Fibroblast of the conjunctiva (primary cell): ENCODE measurements at places on chromosomes 16 and 17.

DNA sequence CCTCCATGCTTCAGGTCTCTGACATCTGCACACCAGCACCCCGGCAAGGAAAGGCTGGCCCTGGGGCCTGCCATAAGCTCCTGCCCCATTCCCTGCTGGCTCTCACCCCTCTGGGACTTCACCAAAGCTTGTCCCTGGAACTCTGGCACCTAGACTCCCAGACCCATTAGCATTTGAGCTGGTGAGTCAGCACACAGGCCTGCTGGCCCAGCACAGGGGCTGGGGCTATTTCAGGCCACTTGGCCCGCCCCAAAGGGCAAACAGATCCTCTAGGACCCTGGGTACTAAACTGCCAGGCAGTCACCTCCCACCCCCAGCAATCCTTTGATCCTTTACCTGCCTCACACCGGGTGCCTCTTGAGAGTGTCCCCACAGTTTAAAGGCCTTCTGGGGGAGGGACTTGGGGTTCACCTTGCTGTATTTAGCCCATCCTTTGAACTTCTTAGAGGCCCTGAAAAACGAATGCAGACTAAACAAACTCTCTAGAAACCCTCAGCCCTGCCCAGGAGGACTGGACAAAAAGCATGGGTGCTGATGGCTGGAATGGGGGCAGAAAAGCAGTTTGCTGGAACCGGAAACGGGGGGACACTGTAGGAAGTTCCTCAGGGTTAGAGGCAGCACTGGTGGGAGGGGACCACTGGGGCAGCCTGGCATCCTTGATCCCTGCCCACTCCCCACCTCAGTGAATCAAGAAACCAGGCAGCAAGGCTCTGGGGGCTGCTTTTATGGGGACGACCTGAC, 3.2 kb upstream of the SAMD14 start:
- no peak for DNase-seq

DNA sequence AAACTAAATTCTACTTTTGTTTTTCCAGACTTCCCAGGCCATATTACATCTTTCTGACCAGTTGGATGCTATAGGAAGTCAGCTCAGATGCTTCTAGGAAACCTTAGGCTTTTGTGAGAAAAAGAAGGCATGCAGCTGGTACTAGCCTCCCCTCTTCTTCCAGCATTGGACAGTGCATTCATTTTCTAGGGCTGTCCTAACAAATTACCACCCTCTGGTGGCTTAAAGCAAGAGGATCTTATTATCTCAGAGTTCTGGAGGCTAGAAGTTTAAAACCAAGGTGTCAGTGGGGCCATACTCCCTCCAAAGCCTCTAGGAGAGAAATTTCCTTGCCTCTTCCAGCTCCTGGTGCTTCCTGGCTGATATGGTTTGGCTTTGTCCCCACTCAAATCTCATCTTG, 467.8 kb downstream of the SLC39A11 start:
- DNase-seq = no peak

GRCh38 chr16:9122969-9123368, 31.5 kb downstream of the HAPSTR1 start:
- no peak for DNase-seq

DNA sequence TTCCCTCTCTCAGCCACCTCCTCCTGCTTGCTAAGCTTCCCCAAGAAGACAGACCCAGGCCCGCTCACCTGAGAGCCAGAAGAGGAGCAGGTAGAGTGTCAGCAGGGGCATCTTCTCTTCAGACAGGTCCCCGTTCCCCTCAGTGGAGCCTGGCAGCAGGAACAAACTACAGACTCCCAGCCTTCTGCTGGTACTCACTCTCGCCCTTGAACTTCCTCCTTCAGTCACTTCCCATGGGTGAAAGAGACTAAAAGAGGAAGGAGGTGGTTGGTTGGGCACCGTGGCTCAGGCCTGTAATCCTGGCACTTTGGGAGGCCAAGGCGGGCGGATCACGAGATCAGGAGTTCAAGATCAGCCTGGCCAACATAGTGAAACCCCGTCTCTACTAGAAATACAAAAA, at the start of gene CD300LF:
TSS of gene CD300LF (minus strand) at position 168 of the 400 bp plus-strand sequence. CDS start at position 111, 57 bp downstream.
- no peak for DNase-seq

DNA sequence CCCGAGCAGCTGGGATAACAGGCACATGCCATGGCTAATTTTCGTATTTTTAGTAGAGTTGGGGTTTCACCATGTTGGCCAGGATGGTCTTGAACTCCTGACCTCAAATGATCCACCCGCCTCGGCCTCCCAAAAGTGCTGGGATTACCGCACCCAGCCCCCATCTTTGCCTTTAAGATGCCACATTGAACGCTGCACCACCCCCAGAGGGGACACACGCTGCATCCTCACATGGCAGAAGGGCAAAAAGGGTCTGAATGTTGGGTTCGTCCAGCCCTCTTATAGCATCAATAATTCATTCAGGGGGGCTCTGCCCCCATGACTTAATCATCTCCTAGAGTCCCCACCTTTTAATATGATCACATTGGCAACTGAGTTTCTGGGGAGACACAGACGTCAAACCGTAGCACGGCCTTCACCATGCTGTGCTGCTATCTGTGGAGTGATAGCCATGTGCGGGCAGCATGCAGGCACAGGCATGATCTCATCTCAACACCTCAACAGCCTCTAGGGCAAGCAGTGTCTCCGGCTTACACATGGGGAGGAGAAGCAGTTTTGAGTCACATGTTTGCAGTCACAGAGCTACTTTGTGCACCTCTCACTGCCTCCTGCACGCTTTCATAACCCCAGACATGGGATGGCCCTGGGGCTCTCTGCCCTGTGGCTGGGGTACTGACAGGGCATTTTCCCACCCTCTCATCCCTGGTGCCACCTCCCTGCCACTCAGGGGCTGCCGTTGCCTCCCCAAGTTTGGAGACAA, 30.0 kb downstream of the IL21R start:
- no peak for DNase-seq

DNA sequence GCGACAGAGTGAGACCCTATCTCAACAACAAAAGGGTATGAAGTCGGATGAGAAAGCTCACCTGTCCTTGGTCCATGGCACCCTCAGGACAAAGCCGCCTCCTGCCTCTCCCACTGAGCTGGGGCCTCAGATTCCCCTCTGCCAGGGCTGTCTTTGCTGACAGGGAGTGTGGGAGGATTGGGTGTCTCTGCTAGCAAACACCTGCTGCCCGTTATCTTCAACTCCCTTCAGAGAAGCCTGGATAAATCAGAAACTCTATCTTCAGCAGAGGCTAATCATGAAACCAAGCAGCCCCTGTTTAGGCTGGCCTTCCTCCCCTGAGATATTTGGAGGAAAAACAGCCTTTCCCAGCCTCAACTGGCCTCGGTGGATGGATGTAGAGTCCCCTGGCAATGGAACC, 36.3 kb upstream of the CDH1 start:
- no peak for DNase-seq

DNA sequence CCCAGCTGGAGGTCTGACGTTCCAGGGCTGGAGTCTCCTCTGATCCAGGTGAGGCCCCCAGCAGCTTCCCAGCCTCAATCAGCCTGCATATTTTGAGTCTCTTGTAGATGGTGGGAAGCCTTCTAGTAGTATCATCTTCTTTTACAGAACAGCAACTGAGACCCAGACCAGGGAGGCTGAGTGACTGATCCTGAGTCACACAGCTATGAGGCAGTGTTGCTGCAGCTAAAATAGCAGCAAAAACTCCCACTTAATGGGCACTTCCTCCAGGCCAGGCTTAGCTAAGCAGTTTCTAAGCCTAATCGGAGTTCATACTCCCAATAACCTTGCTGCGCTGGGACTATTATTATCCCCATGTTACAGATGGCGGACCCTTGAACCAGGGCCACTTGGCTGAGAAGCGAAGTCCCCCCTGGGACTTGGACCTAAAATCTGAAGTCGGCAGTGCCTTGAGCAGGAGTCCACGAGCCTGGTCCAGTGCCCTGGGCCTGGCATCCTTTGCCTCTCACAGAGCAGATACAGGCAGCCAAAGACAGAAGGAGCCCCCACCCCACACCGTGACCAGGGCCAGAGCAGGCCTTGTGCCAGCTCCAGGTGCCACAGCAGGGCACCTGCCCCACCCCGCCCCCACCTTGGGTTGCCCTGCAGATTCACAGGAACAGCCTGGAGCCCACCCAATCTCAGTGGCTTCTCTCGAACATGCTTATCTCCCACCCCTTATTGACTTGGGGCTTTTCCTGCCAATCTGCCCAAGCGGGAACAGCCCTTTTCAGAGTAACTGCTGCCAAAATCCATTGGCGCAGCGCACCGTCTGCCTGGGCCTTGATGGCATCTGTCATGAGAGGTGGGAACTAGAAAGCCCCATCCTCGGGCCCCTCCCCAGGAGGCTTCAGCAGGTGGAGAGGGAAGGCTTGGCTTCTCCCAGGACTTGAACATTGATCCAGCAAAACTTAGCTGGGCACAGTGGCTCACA, 65.1 kb downstream of the SOCS1 start:
- no peak for DNase-seq

- DNase-seq = no peak
Measured at GRCh38 chr17:28878158-28878910, 19.2 kb downstream of the FLOT2 start.

DNA sequence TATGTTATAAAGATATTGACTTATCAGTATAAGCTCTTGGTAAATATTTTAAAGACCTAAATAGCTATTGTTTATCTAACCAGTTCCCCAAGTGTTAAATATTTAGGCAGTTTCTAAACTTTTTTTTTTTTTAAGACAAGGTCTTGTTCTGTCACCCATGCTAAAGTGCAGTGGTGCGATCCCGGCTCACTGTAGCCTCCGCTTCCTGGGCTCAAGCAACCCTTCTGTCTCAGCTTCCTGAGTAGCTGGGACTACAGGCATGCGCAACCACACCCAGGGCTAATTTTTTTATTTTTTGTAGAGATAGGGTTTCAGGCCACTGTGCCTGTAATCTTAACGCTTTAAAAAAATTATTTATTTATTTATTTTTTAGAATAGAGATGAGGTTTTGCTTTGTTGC, 43.5 kb downstream of the SNX29 start:
- DNase-seq = no peak

GRCh38 chr16:54052271-54052670, 234.3 kb downstream of the IRX3 start:
- no peak for DNase-seq

- no peak for DNase-seq
Measured at GRCh38 chr16:1287982-1288670, 21.3 kb upstream of the UBE2I start.

DNA sequence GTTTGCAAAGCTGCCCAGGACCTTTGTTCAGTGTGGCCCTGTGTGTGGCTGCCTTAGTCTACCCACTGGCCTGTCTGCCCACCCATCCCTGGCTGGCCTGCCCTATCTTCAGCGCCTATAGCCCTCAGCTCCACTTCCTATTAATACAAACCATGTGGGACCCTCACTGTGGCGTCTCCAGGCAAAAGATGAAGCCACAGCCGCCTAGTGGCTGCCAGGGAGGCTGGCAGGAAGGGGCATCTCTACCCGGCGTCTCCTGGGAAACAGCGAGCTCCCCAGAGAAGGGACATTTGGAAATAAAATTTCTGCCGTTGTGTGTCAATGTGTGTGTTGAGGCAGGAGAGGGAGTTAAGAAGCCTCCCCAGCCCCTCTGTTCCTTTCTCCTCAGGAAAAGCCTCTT, 31.5 kb downstream of the NEUROD2 start:
- no peak for DNase-seq

- DNase-seq = no peak
Measured at GRCh38 chr17:42678951-42679491, 2.2 kb upstream of the PLEKHH3 start.

DNA sequence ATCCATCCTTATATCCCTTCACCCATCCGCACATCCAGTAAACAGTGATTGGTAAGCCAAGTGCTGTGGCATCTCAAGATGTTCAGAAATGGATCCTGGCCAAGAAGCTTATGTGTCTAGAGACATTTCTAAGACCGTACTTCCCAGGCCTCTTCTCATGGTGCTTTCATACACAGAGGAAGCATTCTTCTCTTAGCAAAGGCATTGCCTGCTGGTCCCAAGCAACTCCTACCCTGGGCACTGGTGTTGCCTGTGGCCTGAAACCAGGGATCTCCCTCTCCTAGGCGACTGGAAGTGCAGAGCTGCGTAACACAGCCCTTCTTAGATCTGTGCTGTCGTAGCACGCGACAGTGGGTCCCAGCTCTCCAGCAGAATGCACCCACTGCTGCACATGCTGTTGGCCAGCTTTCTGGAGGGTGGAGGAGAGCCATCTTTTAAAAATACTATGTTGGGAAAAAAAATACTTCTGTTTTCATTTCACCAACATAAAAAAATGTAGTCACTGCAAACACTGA, 182.9 kb downstream of the CCDC182 start:
- DNase-seq = no peak

GRCh38 chr16:48422537-48422936, 37.3 kb upstream of the SIAH1 start:
- no peak for DNase-seq

GRCh38 chr16:89268987-89269735, 51.7 kb downstream of the ZNF778 start:
- peak; percentile 70 for DNase-seq

DNA sequence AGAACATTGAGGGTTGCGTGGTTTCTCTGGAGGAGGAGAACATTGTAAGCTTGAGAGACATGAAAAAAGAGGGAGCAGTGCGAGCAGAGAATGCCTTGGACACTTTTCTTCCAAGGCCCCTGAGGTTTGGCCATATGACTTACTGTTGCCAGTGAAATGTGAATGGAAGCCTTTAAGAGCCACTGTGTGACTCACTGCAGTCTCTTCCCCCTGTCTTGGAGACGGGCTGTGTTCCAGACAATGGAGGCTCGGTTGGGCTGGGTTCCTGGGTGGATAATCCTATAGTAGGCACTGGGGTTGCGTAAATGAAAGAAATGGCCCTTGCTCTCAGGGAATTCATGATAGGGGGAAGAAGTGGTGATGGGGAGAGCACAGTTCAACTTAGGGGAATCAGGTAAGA, 75.5 kb downstream of the SHISA9 start:
- DNase-seq = no peak

DNA sequence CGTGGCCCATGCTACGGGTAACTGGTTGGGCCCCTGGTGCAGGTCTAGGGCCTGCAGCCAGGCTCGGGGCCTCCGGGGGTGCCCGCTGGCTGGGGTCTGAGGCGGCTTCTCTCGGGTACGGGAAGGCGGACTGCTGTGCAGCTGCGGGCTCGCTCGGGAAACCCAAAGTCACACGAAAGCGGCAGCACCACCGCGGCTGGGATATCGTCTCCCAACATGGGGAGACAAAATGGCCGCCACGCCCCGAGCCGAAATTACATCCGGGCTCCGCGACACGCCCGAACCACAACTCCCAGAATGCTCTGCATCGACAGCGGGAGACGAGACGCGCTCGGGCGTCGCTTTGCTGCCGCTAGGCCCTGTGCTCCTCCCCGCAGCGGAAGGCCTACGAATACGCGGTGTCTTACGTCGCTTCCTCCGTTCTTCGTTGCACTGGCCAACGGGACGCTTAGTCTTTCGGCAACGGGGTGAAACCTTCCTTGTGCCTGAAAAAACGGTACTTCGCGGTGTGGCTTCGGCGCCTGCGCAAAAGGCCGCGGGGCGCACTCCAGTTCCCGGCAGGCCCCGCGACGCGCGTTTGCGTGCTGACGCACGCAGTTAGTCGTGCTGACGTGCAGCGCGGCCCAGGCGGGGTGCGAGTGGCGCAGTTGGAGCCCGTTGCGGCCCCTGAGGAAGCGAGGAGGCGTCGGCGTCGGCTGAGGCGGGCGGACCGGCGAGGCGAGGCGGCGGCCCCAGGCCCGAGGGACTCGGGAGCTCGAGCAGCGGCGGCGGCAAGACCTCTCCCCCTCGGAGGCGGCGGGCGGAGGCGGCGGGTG, at the start of gene SRRM2:
TSS of gene SRRM2 (plus strand) at position 604 of the 815 bp plus-strand sequence. CDS start 3,727 bp downstream, outside the sequence.
- peak; percentile 91 for DNase-seq

- no peak for DNase-seq
Measured at GRCh38 chr16:24116046-24116776, 139.9 kb upstream of the CACNG3 start.
